ENCODE measurements at places on chromosomes 2 and 18.

DNA sequence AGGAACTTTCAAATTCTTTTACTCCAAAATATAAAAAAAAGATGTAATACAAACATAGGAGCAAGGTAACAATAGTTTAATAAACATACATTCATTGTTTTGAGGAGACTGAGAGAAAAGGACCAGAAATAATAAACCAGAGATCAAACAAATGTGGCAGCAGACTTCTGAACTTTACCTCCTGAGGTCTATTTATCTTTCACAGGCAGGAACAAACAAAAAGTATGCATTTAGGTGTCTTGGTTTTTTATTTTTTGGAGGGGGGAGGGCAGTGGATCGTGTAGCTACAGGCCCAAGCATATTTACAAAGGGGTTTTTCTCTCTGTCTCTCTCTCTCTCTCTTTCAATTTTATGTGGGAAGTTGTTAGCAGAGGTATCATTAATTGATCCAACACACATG, 5.6 kb downstream of the PPP4R1 start:
- DNase-seq, result no peak

DNA sequence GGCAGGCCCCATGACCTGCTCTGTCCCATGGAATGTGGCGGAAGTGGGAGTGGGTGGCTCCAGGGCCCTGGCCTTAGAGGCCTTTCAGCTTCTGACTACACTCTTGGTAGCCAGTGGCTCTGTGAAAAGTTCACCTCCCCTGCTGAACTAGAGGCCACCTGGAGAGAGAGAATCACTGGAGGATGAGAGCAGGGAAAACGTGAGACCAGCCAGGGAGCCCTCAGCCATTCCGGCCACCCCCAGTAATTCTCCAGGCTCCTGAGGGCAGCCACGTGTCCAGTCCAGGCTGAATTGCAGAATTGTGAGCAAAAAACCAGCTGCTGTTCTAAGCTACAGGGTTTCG, 10.5 kb downstream of the COLEC12 start:
- no peak for DNase-seq

DNA sequence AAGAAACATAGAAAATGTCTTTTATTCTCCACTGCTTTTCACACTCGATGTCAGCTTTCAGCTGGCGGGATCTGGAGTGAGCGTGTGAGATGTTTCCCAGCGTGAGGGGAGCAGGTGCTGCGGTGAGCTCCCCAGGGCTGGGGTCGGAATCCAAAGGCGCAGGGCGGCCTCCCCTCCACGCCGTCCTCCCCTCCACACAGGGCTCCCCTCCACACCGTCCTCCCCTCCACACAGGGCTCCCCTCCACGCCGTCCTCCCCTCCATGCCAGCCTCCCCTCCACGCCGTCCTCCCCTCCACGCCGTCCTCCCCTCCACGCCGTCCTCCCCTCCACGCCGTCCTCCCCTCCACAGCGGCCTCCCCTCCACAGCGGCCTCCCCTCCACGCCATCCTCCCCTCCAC, 26.9 kb upstream of the KCNG2 start:
- DNase-seq, result no peak

- DNase-seq, result no peak
These were observed 81.4 kb upstream of the B3GNT2 start for GRCh38 chr2:62114564-62114963.

DNA sequence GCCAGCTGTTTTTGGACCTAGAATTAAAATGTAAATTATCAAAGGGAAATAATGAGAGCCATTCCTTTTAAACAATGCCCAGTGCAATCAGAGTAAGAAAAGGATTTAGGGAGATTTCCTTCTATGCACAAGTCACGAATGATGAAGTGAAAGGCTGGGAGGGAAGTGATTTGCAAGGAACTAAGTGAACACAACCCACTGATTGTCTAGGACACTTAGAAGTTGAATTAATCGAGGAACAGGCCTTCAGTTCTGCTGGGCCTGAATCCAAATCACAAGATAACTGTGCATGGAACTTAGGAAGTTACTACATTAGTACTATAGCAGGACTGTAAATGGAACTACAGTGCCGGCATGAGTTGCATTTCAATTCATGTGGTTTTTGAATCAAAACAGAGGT, 17.7 kb downstream of the MAP2 start:
- DNase-seq, result no peak

All from stimulated activated CD4-positive, alpha-beta T cell treated with anti-CD3 and anti-CD28 coated beads, Interleukin-15, amount 100 ng/mL, for 48 hours (primary cell).